ENCODE measurements at places on chromosomes 4 and X. TPM values are rescaled to one million over a fixed set of nuclear protein-coding genes. Genes with fewer than 3 reads are reported as not detected.

Gene HEPH
- 26.4 TPM for total RNA-seq

Gene CCNA2
- 7.8 TPM for total RNA-seq

Gene RBMX
- total RNA-seq = 235 TPM

Gene QRFPR
- not detected for total RNA-seq

Gene CEP44
- total RNA-seq = 12.7 TPM

Gene FMR1
- total RNA-seq = 26.6 TPM

Gene CLDN34
- not detected for total RNA-seq

Gene UGT2B17
- total RNA-seq = not detected

Gene TRPC5OS
- not detected for total RNA-seq

Gene WDFY3
- total RNA-seq = 144 TPM

Gene TLR10
- not detected for total RNA-seq

Gene PGAM4
- not detected for total RNA-seq

Gene GSX2
- not detected for total RNA-seq

Gene ASIC5
- total RNA-seq = not detected

Gene SRD5A3
- total RNA-seq = 8.3 TPM

Gene FIP1L1
- total RNA-seq = 98.3 TPM

Gene XAGE2
- not detected for total RNA-seq

Gene SCML2
- total RNA-seq = 2.6 TPM

Gene ZNF711
- total RNA-seq = 1.1 TPM

Gene TKTL2
- not detected for total RNA-seq

Gene GYPA
- not detected for total RNA-seq

Gene NUP62CL
- 0.16 TPM for total RNA-seq

Gene ADH1B
- 43.5 TPM for total RNA-seq

Gene FAT4
- 117 TPM for total RNA-seq

Gene SMIM10
- 3.6 TPM for total RNA-seq

Gene MAGEB18
- not detected for total RNA-seq

Gene USP17L5
- not detected for total RNA-seq

Gene PIM2
- total RNA-seq = 4.1 TPM

All from hair follicle dermal papilla cell (primary cell).